ENCODE measurements at places on chromosomes 5 and 9.

DNA sequence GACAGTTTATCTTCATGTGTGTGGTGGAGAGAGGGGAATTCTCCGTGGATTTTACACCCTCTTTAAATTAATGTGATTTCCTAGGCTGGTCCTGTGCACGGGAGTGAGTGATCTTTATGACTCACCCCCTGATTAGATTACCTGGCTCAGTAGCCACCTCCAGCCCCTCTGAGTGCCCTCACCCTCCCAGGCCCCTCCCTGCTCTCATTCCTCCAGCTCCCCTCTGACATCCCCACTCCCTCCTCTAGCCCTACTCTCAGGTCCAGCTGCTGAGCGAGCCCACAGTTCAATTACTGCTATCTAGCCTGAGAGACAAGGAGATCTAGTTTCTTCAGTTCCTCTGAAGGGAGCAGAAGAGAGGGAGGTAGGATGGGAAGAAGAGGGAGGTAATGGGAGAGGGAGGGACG, 61.8 kb upstream of the ARAP3 start:
- DNase-seq = no peak

GRCh38 chr5:15995341-15996052, 184.1 kb downstream of the MARCHF11 start:
- peak; percentile 48 for DNase-seq

DNA sequence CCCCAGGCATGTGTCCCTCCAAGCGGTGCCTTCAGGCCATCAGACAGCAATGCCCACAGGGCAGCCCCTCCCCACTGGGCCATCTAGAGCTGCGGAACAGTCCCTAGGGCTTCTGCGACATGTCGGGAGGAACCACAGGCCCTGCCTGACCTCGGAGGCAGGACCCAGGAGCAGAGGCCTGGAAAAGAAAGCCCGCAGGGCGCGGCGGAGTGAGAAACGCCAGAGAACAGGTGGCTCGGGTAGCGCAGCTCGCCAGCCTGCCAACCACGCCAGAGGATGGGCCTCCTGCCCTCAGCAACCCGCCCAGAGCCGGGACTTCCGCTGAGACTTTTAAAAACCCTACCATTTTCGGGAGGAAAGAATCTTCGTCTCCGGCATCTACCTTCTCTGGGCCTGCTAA, 715 bp downstream of the LCN8 start:
- DNase-seq = no peak

DNA sequence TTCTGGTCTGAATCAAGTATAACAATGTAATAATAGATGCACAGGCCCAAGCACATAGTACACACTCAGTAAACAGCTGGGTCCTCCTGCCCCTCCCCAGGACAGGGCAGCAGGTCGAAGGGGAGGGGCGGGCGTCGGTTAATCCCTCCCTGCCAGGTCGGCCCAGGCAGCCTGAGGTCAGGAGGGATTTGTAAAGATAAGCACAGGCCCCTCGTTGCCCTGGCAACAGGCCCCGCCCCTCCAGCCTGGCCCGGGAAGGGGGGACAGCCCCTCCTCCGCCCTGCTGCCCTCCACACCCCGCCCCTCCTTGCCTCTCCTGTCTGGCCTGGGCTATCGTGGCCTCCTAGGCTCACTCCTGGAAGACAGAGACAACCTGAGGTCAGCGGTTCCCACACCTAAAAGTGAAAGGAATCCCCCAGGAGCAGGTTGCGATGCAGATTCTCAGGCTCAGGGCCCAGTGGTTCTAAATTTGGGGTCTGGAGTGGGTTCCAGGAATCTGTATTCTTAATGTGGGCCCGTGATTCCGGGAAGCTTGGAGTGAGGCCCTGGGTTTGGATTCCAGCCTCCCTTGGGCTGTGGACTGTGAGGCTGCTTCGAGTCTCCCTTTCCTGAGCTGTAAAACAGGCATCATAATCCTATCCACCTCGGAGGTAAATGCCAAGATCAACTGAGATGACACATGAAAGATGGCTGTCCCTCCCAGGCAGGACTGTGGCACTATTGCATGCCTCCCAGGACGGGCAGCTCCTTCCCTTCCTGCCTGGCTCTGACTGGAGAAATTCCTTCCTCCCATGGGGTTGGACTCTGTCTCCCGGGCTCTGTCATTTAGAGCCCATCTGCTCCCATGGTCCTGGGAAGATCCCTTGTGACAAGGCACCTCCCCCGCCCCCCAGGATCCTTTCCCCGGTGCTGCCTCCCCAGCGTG, 4.4 kb downstream of the CRB2 start:
- no peak for DNase-seq

DNA sequence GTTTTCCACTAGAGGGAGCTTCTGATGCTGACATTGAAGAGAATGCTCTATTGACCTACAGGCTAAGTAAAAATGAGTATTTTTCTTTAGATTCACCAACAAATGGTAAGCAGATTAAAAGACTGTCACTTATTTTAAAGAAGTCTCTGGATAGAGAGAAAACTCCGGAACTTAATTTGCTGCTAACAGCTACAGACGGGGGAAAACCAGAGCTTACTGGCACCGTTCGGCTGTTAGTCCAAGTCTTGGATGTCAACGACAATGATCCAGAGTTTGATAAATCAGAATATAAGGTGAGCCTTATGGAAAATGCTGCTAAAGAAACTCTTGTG, 764 bp downstream of the PCDHA11 start:
- DNase-seq = no peak

- DNase-seq = no peak
These were observed 285.7 kb upstream of the TUT7 start for GRCh38 chr9:86639899-86640379.

Measured in fibroblast of skin of back (primary cell).